ENCODE measurements at places on chromosomes 3 and 15.

DNA sequence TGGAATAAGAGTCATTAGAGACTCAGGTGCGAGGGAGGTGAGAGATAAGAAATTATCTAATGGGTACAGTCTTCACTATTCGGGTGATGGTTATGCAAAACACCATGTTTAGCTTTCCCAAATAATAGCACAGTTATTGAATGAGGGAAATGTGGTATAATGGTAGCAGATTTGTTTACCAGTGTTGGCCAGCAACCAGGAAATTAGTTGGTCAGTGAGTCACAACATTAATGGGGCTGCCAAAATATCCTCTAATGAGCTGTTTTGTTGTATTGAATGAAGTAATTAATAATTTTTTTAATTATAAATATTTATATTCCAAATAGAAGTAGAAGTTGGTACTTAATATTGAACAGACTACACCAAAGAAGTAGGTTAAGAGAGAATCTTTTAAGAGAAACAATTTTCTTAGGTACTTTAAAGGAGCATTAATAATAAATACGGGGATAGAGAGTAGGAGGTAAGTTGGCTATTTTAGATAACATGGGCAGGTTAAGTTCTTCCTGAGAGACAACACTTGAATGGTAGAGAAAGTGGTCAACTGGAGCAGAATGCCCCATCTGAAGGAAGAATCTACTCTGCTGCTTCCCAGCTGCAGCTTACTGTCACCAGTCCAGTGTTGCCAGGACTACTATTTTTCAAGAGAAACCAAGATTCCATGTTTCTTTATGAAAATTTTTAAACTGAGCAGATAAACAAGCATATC, 218.8 kb downstream of the UBE2E2 start:
- H3K27me3 ChIP-seq = no peaks in the 10 kb centered on the region
- peaks cover 6% of the 10 kb centered on the region for H3K4me1 ChIP-seq
- no peaks in the 10 kb centered on the region for H3K36me3 ChIP-seq
- no peak overlapping the region for H3K27ac ChIP-seq
- DNase-seq = no peak
- H3K4me3 ChIP-seq = no peak overlapping the region

- H3K27ac ChIP-seq = peak overlapping the region; percentile 36
- DNase-seq = no peak
- no peaks in the 10 kb centered on the region for H3K27me3 ChIP-seq
- no peak overlapping the region for H3K4me3 ChIP-seq
- peaks cover 14% of the 10 kb centered on the region for H3K4me1 ChIP-seq
- H3K36me3 ChIP-seq = no peaks in the 10 kb centered on the region
These were observed 42.5 kb upstream of the SNRK start for GRCh38 chr3:43243590-43244587.

- H3K4me1 ChIP-seq = peaks cover 78% of the 10 kb centered on the region
- no peaks in the 10 kb centered on the region for H3K36me3 ChIP-seq
- H3K27ac ChIP-seq = peak overlapping the region; percentile 65
- H3K27me3 ChIP-seq = no peaks in the 10 kb centered on the region
These were observed 17.8 kb downstream of the LRIG1 start for GRCh38 chr3:66483006-66483405.

- no peak overlapping the region for H3K27ac ChIP-seq
- no peaks in the 10 kb centered on the region for H3K27me3 ChIP-seq
- DNase-seq = no peak
These were observed 659 bp upstream of the ARRDC4 start for GRCh38 chr15:97959724-97960363.

DNA sequence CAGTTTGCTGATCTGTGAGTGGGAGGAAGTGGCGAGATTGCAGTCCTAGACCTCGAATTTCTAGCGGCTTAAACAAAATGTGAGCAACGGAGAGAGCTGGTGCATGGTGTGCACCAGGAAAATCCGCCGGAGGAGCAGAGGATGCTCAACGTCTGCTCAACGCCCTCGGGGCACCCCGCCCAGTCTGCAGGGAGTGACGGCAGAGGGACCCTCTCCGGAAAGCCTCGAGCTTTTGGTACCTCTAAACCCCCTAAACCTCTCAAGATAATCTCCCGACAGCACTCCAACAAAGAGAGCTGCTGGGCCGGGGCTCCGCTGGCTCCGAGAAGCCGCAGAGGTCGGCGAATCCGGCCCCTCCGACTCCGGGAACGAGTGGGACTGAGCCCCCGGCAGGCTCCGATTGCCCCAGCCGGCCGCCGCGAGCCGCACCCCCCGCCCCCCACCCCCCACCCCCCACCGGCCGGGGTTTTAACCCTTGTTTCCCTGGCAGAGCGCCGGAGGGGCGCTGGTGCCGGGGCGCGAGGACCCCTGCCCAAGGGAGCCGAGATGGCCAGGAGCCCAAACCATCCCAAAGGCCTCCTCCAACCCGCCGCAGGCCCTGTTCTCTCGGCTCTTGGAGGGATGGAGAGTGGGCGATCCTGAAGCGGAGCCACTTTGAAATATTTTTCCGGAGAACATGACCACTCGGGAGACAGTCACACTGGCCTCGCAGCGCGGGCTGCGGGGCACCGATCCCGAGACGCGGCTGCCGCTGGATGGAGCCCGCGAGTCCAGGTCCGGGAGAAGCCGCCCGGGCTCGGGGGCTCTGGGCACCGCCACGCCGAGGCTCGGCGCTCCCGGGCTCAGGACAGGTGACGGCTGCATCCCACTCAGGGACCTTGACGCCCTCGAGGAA, 1.5 kb downstream of the MEGF11 start:
- no peak overlapping the region for H3K27ac ChIP-seq
- peak overlapping the region; percentile 51 for H3K4me3 ChIP-seq
- H3K27me3 ChIP-seq = peaks cover 63% of the 10 kb centered on the region
- peak; percentile 84 for DNase-seq

GRCh38 chr3:187795207-187795960, 50.1 kb upstream of the BCL6 start:
- H3K27me3 ChIP-seq = no peaks in the 10 kb centered on the region
- no peaks in the 10 kb centered on the region for H3K36me3 ChIP-seq
- peaks cover 6% of the 10 kb centered on the region for H3K4me1 ChIP-seq
- H3K4me3 ChIP-seq = no peak overlapping the region

DNA sequence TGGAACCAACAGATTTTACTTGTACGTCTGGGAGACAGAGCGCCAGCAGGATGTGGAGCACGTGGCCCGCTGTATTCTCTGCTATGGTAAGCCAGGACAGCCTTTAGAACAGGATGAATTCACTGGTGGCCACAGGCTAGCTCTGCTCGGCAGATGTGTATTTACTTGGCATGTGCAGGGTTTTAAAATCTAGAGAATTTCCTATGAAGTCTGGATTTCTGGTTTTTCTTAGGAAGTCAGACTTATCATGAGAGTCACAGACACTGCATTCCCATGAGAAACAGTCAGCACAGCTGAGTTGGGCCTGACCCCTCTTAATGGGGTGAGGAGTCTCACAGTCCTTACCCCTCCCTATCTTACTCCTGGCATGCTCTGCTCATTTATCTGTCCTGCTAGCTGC, 84.6 kb upstream of the COL6A5 start:
- H3K4me3 ChIP-seq = no peak overlapping the region
- H3K36me3 ChIP-seq = no peaks in the 10 kb centered on the region
- DNase-seq = no peak
- H3K27ac ChIP-seq = no peak overlapping the region

GRCh38 chr3:64612082-64612860, 75.5 kb downstream of the ADAMTS9 start:
- H3K27ac ChIP-seq = peak overlapping the region; percentile 21
- DNase-seq = no peak
- H3K27me3 ChIP-seq = no peaks in the 10 kb centered on the region
- no peak overlapping the region for H3K4me3 ChIP-seq
- H3K36me3 ChIP-seq = peaks cover 5% of the 10 kb centered on the region
- H3K4me1 ChIP-seq = peaks cover 10% of the 10 kb centered on the region

DNA sequence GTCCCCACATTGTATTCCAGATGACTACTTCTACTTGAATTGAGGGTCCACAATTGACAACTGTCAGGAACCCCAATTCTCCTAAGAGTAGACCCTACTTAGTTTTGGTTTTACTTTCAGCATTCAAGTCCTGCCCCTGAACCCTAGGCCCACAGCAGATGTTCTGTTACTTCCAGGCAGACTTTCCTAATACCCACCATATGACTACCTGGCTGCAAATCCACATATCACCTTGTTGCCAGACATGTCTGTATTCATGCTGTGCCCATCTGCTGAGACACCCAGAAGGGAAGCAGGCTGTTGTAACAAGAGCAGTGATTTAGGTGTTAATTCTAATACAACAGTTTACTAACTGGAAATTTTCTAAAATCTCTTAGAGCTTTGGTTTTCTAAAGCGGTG, 235.1 kb upstream of the CCDC54 start:
- no peak overlapping the region for H3K4me3 ChIP-seq
- no peak overlapping the region for H3K27ac ChIP-seq
- no peak for DNase-seq
- H3K27me3 ChIP-seq = no peaks in the 10 kb centered on the region

DNA sequence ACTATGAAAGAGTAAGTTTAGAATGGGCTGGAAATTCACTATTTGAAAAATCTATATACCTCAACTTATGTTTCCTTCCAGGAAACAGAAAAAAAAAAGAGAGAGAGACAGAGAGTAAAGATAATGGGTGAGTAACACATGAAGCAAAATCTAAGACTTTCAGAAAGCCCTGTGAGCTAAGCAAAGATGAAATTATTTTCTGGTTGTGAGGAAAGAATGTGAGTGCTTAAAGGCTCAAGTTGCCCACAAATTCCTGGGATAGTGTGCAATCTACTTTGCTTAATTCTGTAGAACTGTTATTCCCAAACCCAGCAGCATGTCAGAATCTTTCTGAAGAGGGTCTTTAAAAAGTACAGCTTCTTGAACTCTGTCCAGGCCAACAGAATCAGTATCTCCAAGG, 337.7 kb upstream of the AGTR1 start:
- no peaks in the 10 kb centered on the region for H3K27me3 ChIP-seq
- DNase-seq = no peak
- no peak overlapping the region for H3K27ac ChIP-seq
- H3K36me3 ChIP-seq = no peaks in the 10 kb centered on the region
- no peak overlapping the region for H3K4me3 ChIP-seq
- no peaks in the 10 kb centered on the region for H3K4me1 ChIP-seq

- peak overlapping the region; percentile 44 for H3K27ac ChIP-seq
- no peaks in the 10 kb centered on the region for H3K36me3 ChIP-seq
- H3K27me3 ChIP-seq = no peaks in the 10 kb centered on the region
- no peaks in the 10 kb centered on the region for H3K4me1 ChIP-seq
- no peak for DNase-seq
These were observed 23.4 kb downstream of the P2RY1 start for GRCh38 chr3:152858170-152858800.

- no peaks in the 10 kb centered on the region for H3K27me3 ChIP-seq
- DNase-seq = no peak
- H3K4me3 ChIP-seq = no peak overlapping the region
- no peaks in the 10 kb centered on the region for H3K4me1 ChIP-seq
These were observed 616.0 kb downstream of the RBMS3 start for GRCh38 chr3:29896856-29897255.

GRCh38 chr15:91919014-91919534, 65.6 kb downstream of the SLCO3A1 start:
- H3K36me3 ChIP-seq = peaks cover 17% of the 10 kb centered on the region
- H3K4me3 ChIP-seq = no peak overlapping the region
- H3K27ac ChIP-seq = no peak overlapping the region
- no peak for DNase-seq
- peaks cover 25% of the 10 kb centered on the region for H3K4me1 ChIP-seq

DNA sequence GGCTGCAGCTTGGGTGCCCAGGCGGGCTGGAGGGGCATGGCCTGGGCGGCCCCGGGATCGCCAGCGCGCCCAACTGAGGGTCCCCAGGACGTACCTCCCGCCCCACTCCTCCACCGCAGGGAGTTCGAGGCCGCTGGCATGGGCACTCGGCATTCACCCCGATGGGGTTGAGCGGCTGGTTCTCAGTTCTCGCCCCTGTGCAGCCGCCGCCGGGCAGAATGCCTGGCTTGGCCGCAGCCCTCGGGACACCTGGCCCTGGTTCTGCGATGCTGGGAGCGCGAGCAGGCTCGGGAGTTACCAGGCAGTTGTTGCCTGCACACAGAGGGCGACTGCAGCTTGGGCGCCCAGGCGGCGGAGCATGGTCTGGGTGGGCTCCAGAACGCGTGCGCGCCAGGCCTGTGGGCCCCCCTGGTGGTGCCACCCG, 121.4 kb downstream of the LMLN start:
- H3K4me3 ChIP-seq = no peak overlapping the region
- no peak for DNase-seq
- no peak overlapping the region for H3K27ac ChIP-seq
- H3K27me3 ChIP-seq = peaks cover 73% of the 10 kb centered on the region
- H3K4me1 ChIP-seq = no peaks in the 10 kb centered on the region

DNA sequence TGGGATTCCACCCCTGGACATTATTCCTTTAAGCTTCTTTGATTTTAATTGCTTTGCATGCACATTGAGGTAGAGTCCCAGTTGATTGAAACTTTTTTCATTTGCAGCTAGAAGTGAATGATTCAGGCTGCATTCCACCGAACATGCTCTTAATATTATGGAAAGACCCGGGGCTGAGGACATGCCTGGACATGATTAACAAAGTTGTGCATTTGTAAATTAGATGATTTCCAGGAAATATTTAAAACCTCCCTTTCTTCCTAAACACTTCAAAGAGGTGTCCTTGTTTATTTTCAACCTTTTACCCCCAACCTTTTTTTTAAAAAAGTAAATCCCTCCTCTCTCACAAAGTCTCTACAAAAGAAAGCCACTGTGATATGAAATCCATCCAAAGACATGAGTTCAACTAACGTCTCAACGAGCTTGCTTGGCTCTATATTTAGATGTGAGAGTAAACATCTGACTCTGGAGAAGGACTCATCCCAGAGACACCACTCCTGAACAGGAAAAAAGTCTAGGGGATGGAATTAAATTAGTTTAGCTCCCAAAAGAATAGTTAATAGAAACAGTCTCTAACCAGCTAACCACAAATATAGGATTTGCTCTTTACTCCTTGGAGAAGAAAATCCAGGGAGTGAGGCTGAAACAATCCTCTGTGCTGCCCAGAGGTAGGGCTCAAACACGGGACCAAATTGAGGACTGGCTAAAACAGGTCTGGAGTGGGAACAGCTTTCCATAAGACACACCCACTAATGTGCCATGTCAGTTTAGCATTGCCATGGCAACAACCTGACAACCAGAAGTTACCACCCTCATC, 83.1 kb downstream of the XXYLT1 start:
- H3K4me3 ChIP-seq = no peak overlapping the region
- H3K4me1 ChIP-seq = peaks cover 7% of the 10 kb centered on the region
- no peak overlapping the region for H3K27ac ChIP-seq
- DNase-seq = no peak

- H3K27me3 ChIP-seq = no peaks in the 10 kb centered on the region
- H3K4me3 ChIP-seq = no peak overlapping the region
- no peaks in the 10 kb centered on the region for H3K36me3 ChIP-seq
- peak overlapping the region; percentile 62 for H3K27ac ChIP-seq
- peaks cover 4% of the 10 kb centered on the region for H3K4me1 ChIP-seq
These were observed 23.0 kb downstream of the HSPBAP1 start for GRCh38 chr3:122770521-122771202.

DNA sequence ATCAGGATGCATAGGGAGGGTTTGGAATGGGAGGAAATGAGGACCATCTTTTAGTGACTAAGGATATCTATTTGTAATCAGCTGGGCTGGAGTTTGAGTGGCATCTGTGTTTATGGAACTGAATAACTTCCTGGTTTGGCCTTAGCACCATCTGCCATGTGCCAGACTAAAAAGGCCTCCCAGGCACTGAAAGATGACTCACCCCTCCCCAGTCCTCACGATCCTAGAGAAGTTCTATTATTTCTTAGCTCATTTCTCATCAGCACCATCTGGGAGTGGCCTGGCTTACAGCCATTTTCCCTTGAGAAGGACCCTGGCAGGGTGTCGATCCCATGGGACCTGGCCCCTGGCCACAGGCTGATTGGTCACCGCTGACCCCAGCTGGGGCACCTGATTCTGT, 23.9 kb upstream of the CTXND1 start:
- H3K27me3 ChIP-seq = no peaks in the 10 kb centered on the region
- H3K4me1 ChIP-seq = no peaks in the 10 kb centered on the region
- no peak overlapping the region for H3K4me3 ChIP-seq
- H3K36me3 ChIP-seq = no peaks in the 10 kb centered on the region
- no peak overlapping the region for H3K27ac ChIP-seq

Measured in upper lobe of right lung (tissue), 1 donor.